ENCODE measurements at places on chromosomes 16 and 17.

DNA sequence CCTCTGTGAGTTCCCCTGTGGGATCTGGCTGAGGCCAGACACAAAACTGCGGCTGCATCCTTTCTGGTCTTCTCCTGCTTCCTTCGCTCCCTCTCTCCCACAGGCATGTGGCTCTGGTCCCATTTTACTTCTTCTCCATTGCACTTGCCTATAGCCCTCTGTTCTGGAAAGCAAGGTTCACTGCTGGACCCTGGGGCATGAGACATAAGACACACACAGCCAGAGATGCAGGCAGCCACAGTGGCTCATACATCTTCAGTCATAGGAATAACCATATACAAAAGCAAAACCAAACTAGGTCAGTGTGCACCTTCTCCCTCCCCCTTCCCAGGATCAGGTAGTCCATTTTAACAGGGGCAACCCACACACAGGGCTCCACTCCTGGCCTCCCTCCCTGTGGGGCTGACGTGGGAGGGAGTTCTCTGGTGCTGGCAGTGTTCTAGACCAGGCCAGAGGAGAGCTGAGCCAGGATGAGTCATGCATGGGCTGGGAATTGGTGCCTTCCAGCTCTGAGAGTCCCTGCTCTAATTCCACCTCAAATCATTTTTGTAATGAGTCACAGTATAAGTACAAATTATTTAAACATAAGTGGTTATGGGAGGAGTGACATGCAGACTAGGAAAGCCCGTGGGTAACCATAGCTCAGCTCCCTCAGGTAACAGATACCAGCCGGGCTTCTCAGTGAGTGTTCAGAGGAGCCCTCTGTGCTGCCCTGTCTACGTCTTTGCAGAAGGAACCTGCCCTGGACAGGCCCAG is 58.0 kb downstream of the ASIC2 start:
- no peak for DNase-seq

GRCh38 chr16:58262592-58262991 is 32.2 kb downstream of the PRSS54 start:
- DNase-seq, result no peak

GRCh38 chr16:67632415-67633172 is 12.3 kb upstream of the CARMIL2 start:
- no peak for DNase-seq

GRCh38 chr17:43069368-43069898 is 44.4 kb downstream of the RND2 start:
- no peak for DNase-seq

DNA sequence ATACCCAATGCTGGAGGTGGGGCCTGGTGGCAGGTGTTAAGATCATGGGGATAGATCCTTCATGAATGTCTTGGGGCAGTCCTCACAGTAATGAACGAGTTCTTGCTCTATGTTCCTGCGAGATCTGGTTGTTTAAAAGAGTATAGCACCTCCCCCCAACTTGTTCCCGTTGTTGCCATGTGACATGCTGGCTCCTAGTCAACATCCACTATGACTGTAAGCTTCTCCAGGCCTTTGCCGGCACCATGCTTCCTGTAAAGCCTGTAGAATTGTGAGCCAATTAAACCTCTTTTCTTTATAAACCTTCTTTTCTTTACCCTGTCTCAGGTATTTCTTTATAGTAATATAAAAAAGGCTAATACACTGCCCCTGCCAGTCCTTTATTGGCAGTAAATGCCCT is 33.3 kb downstream of the RANBP10 start:
- no peak for DNase-seq

Data from T-helper 2 cell treated with Interferon-gamma antibody and Interleukin-4, amounts not matched to agents 5 μg/mL and 100 μg/mL, for 36 hours (primary cell).